NCI-H460 (cell line): ENCODE measurements at places on chromosomes 11 and 22. TPM values are rescaled to one million over a fixed set of nuclear protein-coding genes. Genes with fewer than 3 reads are reported as not detected.

MMP3 gene
- not detected in 2 replicates for total RNA-seq

PIWIL4 gene
- total RNA-seq, result 0.09 and 0.25 TPM in 2 replicates

DNA sequence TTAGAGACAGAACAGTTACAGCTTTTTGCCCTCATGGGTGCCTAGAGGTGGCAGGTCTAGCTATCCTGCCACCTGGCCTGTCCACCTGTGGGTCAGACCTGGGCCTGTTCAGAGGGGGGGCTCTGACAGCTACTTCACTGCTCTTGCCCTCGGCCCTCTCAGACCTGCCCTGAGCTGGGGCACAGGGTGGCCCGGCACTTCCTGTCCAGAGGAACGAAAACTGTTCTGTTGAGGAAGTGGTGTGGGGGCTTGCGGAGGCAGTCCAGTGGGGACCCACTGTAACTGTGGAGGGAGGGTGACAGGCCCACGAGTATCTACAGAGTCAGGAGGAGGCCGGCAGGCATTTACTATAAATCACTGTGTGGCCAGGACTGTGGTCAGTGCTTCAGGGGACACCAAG lies 16.2 kb downstream of the TESMIN start:
- DNase-seq, result no peak

- no peak for DNase-seq
Measured at GRCh38 chr11:8907116-8907515, 3.9 kb upstream of the AKIP1 start.
